Cerebellar nuclear complex (tissue), 1 donor: ENCODE measurements at places on chromosomes 16 and 17.

GRCh38 chr16:8621222-8621571, 301 bp upstream of the METTL22 start:
- DNase-seq = no peak

DNA sequence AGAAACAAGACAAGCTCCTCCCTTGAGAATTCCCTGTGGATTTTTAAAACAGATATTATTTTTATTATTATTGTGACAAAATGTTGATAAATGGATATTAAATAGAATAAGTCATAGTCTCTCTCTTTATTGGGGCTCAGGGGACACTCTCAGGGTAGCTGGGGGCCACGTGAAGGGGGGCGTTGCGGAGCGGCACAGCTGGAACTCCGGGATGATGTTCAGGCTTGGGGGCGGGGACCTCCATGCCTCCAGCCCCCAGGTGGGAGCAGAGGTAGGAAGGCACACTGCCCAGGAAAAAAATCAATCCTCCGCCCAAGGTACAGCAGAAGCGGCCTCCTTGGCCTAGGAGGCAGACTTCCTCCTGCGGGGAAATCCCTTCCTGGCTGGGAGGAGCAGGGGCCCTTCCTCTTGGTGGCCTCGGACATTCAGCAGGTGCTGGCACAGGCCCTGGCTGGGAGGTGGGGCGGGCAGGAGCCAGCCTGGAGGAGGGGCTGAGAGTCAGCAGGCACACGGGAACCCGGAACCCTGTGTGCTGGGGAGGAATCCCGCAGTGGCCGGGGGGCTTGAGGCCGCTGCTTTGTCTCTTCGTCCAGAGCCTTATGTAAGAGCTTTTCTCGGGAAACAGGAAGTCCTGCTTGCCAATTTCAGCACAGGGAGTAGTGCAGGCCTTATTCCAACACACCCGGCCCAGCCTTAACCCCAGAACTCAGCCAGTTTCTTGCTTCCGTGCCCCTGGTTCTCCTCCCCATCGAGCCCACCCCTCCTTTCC, 591 bp upstream of the TNFSF13 start:
- no peak for DNase-seq

DNA sequence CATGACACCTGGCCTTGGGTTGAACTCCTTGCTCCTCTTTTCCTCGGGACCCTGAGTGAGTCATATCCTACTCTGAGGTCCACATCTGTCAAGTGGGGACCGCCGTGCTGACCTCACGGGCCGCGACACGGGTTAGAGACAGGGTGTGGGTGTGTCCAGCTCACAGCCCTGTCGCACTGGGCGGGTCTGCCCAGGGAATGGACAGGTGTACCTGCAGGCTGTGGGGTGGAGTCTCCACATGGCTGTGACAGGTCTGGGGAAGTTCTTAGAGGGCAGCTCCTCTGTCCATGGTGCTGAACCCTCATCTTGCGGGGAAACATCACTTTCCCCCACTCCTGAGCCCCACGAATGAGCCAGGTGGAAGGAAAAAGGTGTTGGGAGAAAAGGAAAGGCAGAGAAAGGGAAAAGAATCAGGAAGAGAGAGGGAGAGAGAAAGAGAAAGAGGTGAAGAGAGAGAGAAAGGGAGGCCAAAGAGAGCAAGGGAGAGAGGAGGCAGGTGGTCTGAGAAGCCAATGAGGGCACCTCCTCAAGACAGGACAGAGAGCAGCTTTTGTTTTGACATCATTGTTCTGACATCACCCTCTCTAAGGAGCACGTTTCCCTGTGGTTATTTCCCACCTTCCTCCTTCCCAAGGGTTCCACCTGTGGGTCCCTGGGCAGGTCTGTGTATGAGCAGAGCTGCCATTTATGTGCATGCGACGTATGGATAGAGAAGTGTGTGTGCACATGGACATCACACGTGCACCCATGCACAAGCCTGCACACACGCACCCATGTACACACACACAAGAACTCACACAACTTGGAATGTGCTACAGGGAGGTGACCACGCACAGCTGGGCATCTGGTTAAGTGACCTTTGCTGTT, 32.6 kb upstream of the CBFA2T3 start:
- no peak for DNase-seq

- no peak for DNase-seq
Measured at GRCh38 chr16:50313596-50314478, 47.5 kb downstream of the ADCY7 start.

- no peak for DNase-seq
Measured at GRCh38 chr17:15281909-15282308, 16.8 kb upstream of the PMP22 start.

GRCh38 chr17:79647456-79647915, 36.6 kb upstream of the RBFOX3 start:
- no peak for DNase-seq

- no peak for DNase-seq
Measured at GRCh38 chr16:30086291-30087140, 5.2 kb downstream of the TBX6 start.

DNA sequence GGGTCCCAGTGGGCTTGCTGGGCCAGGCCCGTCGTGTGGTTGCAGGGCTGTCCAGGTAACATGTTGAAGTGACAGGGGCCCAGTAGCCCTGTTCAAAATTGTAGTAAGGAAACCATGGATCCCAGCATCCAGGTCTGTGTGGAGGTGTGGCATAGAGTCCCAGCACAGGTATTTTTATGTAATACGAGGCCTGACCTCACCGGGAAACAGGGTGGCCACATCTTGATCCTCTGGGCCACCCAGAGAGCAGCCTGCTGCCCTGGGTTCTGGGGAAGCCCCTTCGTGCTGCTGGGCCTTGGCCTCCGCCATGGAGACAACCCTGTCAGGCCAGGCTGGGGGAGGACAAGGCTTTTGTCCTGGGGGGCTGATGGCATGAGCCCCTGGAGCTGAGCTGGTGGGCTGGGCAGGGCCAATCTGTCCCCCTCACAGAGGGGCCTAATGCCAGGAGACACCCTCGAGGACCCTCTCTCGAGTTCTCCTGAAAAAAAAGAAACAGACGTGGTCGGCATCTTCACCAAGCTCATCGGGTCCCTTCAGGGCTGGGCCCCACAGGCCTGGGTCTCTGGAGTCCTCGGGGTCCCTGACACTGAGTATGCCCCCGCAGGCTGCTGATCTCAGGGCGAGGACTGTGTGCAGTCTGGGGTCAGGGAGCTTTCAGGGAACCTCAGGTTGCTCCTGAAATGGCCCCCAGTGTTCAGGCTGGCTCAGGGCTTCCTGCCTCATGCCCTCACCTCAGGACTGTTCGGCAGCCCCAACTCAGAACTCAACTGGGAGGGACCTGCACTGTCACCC, 47.8 kb downstream of the TNFRSF13B start:
- DNase-seq = no peak

DNA sequence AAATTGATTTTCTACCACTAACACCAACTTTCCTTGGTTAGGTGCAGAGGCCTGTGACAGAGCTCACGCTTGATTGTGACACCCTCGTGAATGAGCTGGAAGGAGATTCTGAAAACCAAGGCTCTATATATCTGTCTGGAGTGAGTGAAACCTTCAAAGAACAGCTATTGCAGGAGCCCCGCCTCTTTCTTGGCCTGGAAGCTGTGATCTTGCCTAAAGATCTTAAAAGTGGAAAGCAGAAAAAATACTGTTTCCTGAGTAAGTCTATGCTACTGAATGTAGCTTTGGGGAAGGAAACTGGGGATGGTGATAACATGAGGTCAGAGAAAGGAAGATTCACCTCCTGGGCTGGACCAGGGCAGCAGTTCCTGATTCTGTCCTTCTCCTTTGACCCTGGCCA, 38.3 kb downstream of the REXO5 start:
- no peak for DNase-seq

- no peak for DNase-seq
Measured at GRCh38 chr16:73058221-73058615, 10.3 kb upstream of the ZFHX3 start.

DNA sequence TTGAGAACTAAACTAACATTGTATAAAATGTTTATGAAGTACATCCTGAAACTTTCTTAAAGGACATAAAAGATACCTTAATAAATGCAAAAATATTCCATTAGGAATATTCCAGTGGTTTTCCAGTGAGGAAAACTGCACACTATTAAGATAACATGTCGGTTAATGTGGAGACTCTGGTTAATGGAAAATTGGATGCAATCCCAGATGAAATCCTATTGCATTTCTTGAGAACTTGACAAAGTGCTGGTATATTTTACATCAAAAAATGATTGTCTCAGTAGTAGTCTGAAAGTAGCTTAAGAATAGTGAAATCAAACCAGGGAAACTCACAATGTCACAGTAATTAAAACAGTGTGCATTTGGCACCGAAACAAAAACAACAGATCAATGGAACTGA, 202.5 kb upstream of the MON1B start:
- no peak for DNase-seq
